ENCODE measurements at places on chromosomes 3 and 15. TPM values are rescaled to one million over a fixed set of nuclear protein-coding genes. Genes with fewer than 3 reads are reported as not detected.

DNA sequence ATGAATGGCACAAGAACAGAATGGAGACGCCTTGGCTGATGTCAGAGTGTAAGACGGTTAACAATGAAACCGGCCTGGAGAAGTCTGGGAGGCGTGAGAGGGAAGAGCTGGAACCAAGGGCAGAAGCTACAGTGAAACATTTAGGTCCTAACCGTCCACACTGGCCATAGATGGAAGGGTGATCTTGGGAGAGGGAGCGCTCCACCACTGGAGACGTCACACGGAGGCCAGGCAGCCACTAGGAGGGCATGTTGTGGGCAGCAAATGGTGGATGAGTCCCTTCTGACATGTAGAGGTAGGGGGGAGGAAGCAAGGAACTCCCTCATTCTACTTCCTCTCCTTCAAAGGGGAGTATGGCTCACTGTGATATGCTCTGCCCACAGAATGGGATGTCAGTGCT lies 23.8 kb downstream of the FEM1B start:
- no peak for DNase-seq

DNA sequence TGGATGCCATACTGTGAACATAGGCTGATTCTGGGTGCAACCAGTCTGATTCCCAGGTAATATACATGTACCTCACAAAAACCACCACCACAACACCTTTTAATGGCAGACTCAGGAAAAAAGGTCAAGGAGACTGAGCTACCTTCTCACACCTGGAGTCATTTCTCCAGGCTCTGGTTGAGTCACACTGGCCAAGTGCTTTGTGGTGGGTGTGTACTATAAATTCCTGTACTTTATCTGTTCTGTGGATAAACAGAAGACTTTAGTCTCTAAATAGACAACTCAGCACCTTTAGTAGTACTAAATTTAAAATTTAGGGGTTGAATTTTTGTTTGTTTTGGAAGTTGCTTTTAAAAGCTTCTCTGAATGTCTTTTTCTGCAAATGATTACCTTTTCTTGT lies 46.7 kb downstream of the TOP2B start:
- no peak for DNase-seq

- no peak for DNase-seq
Measured at GRCh38 chr15:22831473-22831872, 7.0 kb upstream of the NIPA2 start.

- no peak for DNase-seq
Measured at GRCh38 chr15:50909010-50909317, 481 bp downstream of the AP4E1 start.

GRCh38 chr3:72120039-72120438 lies 335.1 kb upstream of the PROK2 start:
- DNase-seq = no peak

GRCh38 chr3:129047553-129047839 lies 13.1 kb upstream of the GP9 start:
- no peak for DNase-seq

- no peak for DNase-seq
Measured at GRCh38 chr3:168040607-168041208, 55.0 kb downstream of the GOLIM4 start.

DNA sequence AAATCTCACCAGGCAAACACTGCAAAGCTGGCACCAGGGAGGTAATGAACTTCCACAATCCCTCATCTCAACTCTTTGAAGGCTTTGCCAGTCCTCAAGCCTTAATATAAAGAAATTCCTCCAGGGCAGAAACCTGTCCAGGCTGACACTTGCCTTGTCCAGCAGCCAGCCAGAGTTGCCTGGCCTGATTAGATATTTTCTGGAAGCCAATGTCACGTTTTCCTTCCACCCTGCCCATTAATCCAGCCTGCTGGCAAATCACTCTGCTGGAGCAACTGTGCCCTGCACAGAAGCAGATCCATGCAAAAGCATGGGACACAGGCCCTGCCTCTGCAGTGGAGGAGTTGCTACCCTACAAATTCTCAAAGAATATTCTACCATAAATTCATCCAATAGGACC lies 56.5 kb downstream of the HEG1 start:
- no peak for DNase-seq

- no peak for DNase-seq
Measured at GRCh38 chr15:63857461-63857856, 23.7 kb upstream of the HERC1 start.

- DNase-seq = no peak
Measured at GRCh38 chr3:167739190-167739810, 3.8 kb downstream of the SERPINI1 start.

- no peak for DNase-seq
Measured at GRCh38 chr3:170154569-170155143, 26.9 kb downstream of the PHC3 start.

GRCh38 chr3:194723846-194724618 lies 38.3 kb downstream of the FAM43A start:
- peak; percentile 22 for DNase-seq

DNA sequence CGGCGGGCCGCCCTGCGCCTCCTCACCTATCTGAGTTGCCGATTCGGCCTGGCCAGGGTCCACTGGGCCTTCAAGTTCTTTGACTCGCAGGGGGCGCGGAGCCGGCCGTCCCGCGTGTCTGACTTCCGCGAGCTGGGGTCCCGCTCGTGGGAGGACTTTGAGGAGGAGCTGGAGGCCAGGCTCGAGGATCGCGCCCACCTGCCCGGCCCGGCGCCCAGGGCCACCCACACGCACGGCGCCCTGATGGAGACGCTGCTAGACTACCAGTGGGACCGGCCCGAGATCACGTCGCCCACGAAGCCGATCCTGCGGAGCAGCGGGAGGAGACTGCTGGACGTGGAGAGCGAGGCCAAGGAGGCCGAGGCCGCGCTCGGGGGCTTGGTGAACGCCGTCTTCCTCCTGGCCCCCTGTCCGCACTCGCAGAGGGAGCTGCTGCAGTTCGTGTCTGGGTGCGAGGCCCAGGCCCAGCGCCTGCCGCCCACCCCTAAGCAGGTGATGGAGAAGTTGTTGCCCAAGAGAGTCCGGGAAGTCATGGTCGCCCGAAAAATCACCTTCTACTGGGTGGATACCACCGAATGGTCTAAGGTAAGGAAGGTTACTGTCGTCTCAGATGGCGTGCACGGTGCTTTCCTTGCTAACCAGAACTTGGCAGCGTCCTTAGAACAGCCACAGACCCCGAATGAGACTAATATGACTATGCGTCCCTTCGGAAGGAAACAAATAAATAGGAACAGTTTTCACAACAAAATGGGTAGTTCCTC lies 567 bp downstream of the TICRR start:
- DNase-seq = no peak

DNA sequence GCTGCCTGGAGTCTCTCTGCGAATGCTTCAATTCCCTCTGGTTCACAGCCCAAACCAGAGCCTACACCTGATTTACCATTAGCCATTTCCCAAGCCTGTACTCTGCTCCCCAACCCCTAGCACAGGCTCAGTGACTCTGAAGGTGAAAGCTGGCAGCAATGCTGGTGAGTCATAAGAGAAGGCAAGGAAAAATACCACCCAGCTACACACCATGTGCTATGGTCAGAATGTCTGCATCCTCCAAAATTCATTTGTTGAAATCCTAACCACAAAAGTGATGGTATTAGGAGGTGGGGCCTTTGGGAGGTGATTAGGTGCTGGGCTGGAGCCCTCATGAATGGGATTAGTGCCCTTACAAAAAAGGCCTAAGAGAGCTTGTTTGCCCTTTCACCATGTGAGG lies 117.1 kb upstream of the TJP1 start:
- DNase-seq = no peak

GRCh38 chr15:95169541-95170459 lies 938.4 kb downstream of the MCTP2 start:
- DNase-seq = peak; percentile 53

GRCh38 chr3:57863380-57863779 lies 107.3 kb downstream of the SLMAP start:
- DNase-seq = no peak

DNA sequence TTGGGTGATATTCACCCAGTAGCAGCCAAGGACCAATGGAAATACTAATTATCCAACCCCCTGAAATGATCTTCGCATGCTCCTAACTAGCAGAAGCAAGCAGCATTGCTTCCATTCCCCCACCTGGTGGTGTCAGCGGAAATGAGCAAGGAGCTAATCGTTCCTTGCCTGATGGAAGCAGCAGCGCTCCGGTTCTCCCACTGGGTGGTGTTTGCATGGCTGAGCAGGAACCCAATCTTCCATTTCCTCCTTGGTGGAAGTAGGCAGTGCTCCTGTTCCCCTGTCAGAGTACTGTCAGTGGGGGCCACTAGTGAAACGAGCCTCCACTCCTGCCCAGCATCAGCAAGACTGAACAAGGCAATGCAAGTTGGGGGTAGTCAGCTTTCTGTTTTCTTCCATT lies 311.5 kb downstream of the CACNA2D3 start:
- DNase-seq = no peak

DNA sequence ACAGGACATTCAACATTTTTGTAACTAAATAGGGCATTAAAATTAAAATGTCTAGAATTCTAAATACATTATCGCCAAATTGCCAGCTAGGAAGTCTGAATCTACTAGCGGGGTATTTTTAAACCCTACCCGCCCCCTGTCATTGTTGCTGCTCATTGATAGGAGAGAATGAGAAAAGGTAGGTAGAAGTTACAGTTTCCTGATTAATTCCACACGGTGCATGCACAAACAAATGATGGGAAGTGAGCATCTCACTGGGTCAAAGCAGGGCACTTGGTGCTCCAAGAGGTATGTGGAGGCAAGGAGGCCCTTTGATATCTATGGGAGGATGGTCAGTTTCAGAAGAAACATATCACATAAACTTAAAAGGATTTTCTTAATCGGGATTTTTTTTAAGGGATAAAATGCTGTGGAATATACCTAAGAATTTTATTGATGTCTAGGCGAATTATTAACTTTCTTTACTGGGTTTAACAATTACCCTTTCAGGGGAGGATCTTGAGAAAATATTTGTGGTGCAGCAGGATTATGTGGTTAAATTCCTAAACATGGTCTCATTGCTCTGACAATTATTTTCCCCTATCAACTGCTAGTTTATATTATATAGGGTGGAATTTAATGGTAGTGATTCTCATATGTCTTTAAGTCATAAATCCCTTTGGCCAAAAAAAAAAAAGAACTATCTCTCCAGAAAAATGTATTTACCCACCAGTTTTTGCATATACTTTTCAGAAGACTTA lies 236.0 kb upstream of the GOLGA6L4 start:
- DNase-seq = no peak

DNA sequence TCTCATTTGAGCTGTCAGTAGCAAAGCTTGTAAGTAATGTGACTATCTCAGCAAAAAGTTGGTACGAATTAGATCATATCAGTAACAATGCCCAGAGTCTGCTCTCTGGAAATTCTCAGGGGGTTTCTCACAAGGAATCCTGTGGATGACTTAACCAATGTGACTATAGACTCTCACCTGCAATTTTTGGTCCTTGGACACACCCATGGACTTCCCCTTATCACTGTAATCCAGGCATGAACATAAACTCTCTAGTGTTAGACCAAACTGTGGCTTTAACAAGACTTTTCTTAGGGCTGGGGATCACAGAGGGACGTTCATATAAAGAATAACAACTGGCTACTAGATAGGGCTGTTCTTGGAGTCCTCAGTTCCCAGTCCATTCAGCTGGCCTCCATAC lies 3.9 kb upstream of the ZNF80 start:
- DNase-seq = no peak

- DNase-seq = peak; percentile 55
Measured at GRCh38 chr3:39208463-39209055, 16.2 kb upstream of the XIRP1 start.

GRCh38 chr3:67610458-67610857 lies 44.0 kb downstream of the SUCLG2 start:
- DNase-seq = no peak

- DNase-seq = no peak
Measured at GRCh38 chr3:157530637-157531300, 27.6 kb upstream of the VEPH1 start.

GRCh38 chr3:104190681-104191080 lies 1176.0 kb upstream of the ALCAM start:
- no peak for DNase-seq

DNA sequence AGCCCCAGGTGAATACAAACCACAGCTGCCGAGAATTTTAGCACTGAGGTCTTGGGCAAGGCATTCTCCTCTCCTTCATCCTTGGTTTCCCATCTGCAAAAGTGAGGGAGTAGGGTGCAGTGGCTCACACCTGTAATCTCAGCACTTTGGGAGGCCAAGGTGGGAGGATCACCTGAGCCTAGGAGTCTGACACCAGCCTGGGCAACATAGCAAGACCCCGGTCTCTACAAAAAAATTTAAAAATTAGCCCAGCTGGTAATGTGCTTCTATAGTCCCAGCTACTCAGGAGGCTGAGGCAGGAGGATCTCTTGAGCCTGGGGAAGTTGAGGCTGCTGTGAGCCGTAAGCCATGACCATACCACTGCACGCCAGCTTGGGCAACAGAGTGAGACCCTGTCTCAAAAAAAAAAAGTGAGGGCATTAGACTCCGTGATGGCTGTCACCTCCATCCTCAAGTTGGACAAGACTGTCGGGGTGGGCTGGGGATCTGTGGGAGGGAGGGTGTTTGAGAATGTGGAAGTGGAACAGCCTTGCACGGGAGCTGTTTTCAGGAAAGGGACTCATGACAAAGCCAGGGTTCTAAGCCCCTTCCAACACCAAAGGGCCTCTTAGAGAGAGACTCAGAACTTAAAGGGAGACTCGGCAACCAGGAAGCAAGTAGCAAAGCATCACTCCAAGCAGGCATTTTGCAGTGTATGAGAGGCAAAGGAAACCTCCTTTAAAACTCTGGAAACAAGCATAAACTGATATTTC lies 46.0 kb upstream of the FURIN start:
- no peak for DNase-seq

GRCh38 chr3:149442043-149442442 lies 32.5 kb upstream of the TM4SF4 start:
- no peak for DNase-seq

GRCh38 chr15:74382004-74382816 lies 14.8 kb upstream of the CYP11A1 start:
- peak; percentile 88 for DNase-seq

DNA sequence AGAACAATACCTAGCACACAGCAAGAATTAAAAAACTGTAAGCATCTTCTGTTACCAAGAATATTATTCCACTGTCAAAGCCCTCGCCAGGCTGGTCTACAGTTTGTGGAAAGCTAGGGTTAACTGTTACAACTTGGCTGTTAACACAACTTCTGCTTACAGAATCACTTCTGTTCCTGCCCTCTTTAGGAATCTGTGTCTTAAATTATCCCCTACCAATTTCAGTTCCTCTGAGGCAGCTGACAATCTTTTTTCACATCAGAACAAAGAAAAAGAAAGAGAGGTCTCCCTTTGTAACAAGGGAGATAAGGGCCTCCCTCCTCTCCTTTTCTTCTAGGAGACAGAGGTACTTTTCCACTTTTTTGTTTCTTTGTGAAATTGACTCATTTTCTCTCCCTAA lies 188.9 kb downstream of the FMN1 start:
- DNase-seq = no peak

GRCh38 chr3:62011666-62012065 lies 361.7 kb downstream of the FEZF2 start:
- no peak for DNase-seq

- DNase-seq = no peak
Measured at GRCh38 chr3:129252748-129253147, 3.3 kb downstream of the COPG1 start.

GRCh38 chr3:114175204-114175987 lies 3.5 kb downstream of the DRD3 start:
- no peak for DNase-seq

TP63 gene
- 0.27 TPM for total RNA-seq

ARPIN gene
- 54.5 TPM for total RNA-seq

CHDH gene
- total RNA-seq = 57.8 TPM

GUCA1C gene
- not detected for total RNA-seq

TEX55 gene
- total RNA-seq = not detected

RPL32 gene
- total RNA-seq = 541 TPM

PAK6 gene
- 3.3 TPM for total RNA-seq

FOXB1 gene
- not detected for total RNA-seq

GRIP2 gene
- 1.4 TPM for total RNA-seq

RBPMS2 gene
- 0.80 TPM for total RNA-seq

SEMA3B gene
- 56.1 TPM for total RNA-seq

SHC4 gene
- total RNA-seq = not detected
